Activated T-helper 17 cell treated with anti-CD3 and anti-CD28 coated beads, Interleukin-2, amount 50 U/mL, for 72 hours (primary cell): ENCODE measurements at places on chromosomes 1 and 21. TPM values are rescaled to one million over a fixed set of nuclear protein-coding genes. Genes with fewer than 3 reads are reported as not detected.
A peak's percentile ranks its signal among the peaks of the same experiment; 100 is the strongest.

DNA sequence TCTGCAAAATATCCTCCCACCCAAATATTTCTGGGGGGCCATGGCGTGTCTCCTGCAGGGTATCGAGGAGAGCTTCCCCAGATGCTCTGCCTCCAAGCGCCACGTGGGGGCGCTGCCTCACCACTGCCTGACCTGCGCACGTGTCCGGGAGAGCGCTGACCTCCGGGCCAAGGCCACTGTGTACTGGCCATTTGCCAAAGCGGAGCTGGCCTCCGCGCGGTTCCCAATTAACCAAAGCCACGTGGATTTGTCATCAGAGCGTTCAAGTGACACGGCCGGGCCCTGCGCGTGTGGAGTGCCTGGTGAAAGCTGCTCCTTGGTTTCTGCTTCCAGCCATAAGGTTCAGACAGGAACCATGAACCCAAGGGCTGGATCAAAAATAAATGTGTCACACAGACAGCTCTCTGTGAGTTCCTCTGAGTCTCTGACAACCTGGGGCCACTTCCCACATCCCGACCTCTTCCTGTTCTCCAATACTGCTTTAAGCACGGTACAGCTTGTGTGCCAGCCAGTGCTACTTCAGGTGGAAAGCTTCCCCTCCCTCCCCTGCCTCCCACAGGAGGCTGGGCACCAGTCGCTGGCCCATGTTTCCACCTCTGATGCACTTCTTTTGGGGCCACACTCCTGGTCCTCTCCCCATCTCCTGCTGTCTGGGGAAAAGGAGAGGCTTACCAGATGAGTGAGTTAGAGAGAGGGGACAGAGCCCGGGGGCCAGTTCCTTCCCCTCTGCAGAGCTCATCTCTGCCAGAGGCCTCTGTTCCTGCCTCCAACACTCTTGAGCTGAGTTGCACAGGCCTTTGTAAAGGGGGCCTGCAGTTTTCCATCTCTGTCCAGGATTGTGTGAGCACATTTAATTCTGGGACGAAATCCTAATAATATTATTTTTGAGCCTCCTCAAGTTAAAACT lies 26.1 kb downstream of the ZP4 start:
- peak; percentile 40 for ATAC-seq

DNA sequence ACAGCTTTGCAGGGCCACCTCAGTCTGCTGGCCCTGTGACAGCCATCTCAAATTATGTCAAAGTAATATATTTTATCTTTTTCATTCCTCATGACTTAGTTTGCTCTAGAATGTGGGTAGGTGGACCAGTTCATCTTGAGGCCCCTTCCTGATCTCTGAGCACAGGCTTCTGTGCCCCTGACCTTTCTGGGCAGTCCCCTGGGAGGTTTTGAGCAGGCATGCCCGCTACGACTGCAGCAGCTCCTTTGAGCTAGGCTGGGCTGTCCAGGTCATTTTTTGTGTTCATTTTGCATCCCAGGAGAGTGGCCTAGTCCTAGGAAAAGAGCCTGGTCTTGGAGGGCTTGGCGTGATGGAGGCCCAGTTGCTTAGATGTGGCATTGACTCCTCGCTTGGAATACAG lies 42.7 kb downstream of the EIF2D start:
- ATAC-seq = no peak

DNA sequence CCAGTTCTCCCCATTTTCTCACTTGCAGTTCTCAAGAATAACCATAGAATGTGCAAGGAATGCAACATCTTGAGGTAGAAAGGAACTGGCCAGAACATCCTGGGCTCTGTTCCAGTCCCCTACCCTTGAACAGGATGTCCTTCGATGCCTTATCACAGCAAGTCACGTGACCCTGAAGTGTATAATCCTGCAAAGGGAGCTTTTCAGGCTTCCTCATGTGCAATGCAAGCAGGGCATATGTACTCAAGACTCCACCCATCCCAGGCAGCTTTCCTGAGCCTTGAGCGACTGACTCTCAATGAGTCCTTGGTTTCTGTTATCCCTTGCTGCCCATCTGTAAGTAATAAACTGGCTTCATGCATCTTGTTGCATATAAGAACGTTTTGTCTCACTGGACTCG lies 311.0 kb downstream of the MRPL39 start:
- no peak for ATAC-seq

DNA sequence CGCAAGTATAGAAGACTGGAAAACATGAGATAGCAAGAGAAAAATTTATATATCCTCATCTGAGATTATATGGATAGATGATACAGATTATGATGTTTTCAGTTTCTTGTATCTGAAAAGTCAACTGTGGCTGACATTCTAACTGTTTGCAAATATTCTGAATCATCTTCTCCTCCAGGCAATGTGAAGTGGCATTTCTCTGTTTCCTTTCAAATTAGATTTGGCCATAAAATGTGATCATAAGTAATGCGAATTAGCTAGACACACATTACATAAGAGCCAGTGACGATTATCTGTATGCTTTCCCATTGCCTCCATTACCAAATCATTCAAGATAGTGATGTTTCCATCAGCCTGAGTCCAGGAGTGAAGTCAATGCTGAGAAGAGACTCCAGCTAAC lies 265.2 kb downstream of the BRINP3 start:
- ATAC-seq = no peak

The CTBS gene
- 18.0 TPM for total RNA-seq

The SLFNL1 gene
- total RNA-seq = 0.32 TPM

The SCCPDH gene
- 8.9 TPM for total RNA-seq
